ENCODE measurements at places on chromosomes 13 and 19.

DNA sequence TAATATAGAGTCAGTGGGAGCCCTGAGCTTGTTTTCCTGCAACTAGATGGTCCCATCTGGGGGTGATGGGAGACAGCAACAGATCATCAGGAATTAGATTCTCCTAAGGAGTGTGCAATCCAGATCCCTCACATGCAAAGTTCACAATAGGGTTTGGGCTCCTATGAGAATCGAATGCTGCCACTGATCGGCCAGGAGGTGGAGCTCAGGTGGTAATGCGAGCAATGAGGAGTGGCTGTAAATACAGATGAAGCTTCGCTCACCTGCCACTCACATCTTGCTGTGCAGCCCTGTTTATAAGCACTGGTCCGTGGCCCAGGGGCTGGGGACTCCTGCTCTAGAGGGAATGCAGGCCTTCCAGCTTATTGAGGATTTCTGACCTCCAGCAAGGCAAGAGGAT is 5.7 kb downstream of the ZNF558 start:
- DNase-seq: no peak

DNA sequence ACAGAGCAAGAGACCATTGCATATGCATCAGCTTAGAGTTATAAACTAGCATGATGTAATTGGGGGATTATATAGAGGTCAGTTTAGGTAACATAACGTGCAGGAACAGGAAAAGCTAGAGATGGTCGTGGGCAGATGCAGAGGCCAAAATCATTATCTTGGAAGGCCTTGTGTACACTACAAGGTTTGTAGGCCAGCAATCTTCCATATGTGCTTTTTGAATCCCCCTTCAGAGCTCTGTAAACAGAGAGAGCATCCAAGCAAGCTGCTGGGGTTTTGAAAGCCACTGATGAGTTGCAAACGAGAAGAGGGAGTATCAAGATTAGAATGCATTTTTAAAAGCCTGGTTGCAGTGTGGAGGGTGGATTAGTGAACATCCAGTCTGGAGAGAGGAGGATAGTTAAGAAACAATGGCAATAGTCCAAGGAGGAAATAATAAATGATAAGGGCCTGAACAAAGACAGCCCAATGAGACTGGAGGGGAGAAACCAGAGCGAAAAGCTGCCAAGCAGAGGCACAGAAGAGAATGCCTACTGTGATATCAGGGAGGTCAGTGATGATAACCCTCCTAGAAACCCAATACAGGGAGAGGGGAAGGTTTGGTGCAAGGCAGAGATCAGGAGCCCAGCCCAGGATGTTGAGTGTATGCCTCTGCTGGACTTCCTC is 109.6 kb downstream of the ZAR1L start:
- DNase-seq: no peak

GRCh38 chr13:48533961-48534600 is 1.2 kb upstream of the RCBTB2 start:
- no peak for DNase-seq

GRCh38 chr19:14402332-14403144 is 16.6 kb downstream of the DDX39A start:
- no peak for DNase-seq

- no peak for DNase-seq
Observed at GRCh38 chr19:48295458-48295857, 25.6 kb downstream of the ZNF114 start.

DNA sequence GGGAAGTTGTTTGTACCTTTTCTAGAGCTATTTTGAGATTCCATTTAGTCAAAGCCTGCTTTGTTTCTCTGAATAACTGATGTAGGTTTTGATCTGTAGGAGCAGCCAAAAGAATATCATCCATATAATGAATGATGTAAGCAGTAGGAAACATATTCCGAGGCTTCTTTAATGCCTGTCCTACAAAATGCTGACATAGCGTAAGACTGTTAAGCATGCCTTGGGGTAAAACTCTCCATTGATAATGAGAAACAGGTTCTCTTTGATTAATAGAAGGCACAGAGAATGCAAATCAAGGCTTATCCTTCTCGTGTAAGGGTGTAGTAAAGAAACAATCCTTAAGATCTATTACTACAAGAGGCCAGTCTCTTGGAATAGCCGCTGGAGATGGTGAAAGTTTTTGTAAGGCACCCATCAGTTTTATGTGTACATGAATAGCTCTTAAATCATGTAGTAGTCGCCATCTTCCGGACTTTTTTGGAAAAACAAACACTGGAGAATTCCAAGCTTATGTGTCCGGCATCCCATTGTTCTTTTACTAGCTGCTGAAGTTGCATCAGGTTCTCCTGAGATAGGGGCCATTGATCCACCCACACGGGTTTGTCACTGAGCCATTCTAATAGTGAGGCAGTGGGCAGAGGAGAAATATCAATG is 13.5 kb downstream of the FPR3 start:
- DNase-seq: no peak

GRCh38 chr19:6564393-6564792 is 26.6 kb downstream of the CD70 start:
- DNase-seq: no peak
